ENCODE measurements at places on chromosomes 7 and 10.

- DNase-seq: no peak
These were observed 25.1 kb downstream of the HDAC9 start for GRCh38 chr7:18520450-18521235.

GRCh38 chr10:127890216-127890615 is 2.5 kb downstream of the CLRN3 start:
- no peak for DNase-seq

- no peak for DNase-seq
These were observed 291.6 kb upstream of the MKI67 start for GRCh38 chr10:128417826-128418225.

GRCh38 chr7:96120445-96121225 is 201.3 kb downstream of the SLC25A13 start:
- no peak for DNase-seq

DNA sequence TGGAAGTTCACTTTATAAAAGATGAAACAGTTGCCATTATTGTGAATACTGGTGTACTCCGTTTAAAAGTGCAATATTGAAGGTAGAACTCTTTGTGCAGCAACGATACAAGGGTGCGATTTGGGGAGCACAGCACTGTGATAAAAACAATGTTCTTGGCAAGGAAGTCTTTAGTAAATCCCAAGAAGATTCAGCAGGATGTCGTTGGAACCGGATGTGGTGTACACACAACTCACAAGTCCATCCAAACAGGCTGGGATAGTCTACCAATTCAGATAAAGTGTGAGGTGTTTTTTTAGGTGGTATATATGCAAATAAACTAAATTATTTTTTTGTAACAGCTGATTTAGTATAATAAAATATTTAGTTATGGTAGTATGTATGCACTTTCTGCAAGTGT is 46.7 kb downstream of the ZNF777 start:
- no peak for DNase-seq

GRCh38 chr10:43855667-43856210 is 207.1 kb upstream of the ZNF32 start:
- DNase-seq: no peak

- DNase-seq: no peak
These were observed 144.8 kb downstream of the CALN1 start for GRCh38 chr7:72267291-72267800.

GRCh38 chr7:115678086-115678982 is 352.2 kb downstream of the TFEC start:
- DNase-seq: no peak

DNA sequence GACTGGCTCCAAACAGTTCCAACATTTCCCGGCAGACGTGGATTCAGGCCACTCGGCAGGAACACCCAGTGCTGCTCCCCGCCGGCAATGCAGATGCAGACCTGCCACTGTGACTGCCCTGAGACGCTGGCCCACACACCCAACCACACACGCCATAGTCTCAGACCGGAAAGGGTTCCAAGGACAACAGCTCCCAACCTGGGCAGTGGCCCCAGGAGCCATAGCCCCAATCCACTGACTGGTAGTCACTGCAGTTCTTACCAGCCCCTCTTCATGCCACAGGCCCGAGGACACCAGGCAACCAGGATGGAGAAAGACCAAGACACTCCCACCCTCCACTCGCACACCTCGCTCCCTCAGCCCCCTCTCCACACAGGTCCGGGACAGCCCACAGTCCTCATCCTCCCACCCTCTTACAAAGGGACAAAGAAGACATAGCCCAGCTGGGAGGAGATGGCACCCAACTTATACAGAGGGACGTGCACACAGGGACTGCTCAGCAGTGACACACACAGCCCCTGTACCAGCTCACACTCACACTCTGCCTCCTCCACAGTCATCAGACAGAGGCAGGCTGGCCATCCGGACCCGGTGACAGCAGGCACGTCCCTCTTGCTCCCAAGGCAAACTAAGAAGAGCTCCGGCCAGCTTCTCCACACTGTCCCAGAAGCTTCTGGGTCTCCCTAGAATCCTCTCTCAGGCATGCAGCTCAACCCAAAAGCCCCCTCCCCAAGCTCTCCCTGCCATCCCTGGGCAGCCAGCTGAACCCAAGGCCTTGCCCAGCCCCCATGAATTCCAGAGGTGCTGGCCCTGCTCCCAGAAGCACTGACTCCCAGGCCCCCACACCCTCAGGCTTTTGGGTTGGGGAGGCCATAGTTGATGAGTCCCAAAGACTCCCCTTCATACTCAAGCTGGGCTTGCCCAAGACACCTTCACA is 24.8 kb downstream of the KCNH2 start:
- DNase-seq: no peak

DNA sequence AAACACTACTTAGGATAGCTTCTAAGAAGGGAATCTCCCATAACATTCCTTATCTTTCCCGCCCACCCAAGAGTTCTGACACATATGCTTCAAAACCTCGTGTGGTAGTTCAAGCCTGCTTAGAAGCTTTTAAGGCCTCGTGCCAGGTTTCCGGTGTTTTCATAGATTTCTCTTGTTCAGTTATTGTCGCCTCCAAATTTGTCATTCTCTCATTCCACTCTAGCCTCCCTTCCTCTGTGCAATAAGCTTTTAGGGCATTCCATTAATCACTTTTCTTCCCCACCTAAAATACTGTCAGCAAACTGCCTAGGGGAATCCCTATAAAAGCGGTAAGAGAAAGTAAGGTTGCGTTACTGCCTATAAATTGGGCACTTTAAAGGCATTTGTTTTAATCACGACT is 718 bp upstream of the BPGM start:
- no peak for DNase-seq

DNA sequence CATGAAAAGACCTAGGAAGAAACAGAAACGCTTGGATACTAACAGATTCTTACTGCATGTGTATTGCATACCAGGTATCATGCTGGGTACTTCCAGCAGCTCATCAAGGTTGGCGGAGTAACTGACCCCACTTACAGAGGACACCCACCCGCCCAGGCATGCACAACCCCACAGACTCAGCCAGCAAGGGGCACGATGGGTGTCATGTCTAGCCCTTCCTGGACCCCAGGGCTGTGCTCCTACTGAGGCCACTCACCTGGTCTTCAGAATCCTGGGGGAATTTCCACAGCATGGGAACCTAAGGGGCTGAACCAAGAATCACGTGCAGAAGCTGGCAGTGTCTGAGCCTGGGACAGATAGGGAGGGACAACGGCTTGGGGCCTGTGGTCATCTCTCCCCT is 134.1 kb upstream of the ZNF32 start:
- DNase-seq: no peak

- no peak for DNase-seq
These were observed 205.4 kb downstream of the CELF2 start for GRCh38 chr10:11223081-11223480.

GRCh38 chr10:131168238-131168875 is 143.2 kb downstream of the TCERG1L start:
- DNase-seq: no peak

GRCh38 chr7:117531595-117532244 is 51.9 kb downstream of the CFTR start:
- DNase-seq: no peak

DNA sequence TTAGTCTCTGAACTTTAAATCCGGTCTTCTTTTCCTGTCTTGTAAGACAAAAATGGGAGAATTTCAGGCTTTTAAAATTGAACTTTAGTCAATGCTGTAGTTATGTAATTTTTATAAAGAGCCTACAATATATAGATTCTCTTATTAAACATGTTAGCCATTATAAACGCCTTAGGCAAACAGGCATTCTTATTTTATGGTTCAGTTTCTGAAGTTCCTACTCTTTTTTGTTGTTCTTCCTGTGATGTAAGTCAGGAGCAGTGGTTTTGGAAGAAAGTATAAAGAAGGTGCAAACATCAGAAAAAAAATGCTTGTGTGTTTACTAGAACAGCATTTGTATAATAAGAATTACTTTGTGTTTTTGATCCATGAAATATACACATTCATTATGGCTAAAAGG is 41.6 kb downstream of the BICC1 start:
- no peak for DNase-seq

GRCh38 chr7:43677864-43678263 is 51.5 kb downstream of the COA1 start:
- DNase-seq: no peak
